ENCODE measurements at places on chromosomes 1 and 21.

- no peak for DNase-seq
Measured at GRCh38 chr1:174215766-174216165, 56.4 kb downstream of the RABGAP1L start.

DNA sequence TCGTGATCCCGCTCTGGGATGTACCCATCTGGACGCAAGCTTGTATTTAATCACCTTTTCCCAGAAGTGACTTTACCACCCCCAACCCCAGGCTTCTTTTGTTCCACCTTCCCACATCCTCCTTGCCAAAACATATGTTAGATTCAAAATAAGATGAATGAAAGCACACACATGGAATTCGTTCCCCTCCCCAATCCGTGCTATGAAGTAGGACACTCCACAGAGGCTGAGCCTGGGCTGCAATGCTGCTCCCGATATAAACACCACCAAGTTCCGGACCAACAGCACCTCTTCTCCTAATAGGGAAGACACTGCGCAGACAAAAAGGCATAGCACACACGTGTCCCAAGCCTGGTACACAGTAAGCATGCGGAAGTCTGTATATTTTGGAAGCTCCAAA, 86.1 kb downstream of the CLSTN1 start:
- DNase-seq, result no peak

- DNase-seq, result no peak
Measured at GRCh38 chr1:51274676-51275075, 38.6 kb downstream of the RNF11 start.

DNA sequence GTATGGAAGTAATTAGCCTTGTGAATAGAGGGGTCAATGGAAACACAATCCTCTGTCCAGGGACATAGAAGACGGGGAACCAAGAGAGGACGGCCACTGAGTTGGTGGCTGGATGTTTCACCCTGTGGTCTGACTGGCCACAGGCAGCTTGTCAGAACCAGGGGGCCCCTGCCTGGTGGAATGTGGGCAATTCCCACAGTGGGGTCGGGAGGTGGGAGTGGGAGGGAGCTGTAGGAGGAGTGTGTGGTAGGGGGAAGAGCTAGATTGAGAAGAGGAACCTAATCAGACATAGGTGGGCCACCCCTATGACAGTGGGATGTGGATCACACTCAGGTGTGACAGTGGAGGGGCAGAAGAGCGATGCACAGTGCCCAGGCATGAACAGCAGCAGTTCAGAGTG, 31.3 kb downstream of the TRIM62 start:
- DNase-seq, result no peak

DNA sequence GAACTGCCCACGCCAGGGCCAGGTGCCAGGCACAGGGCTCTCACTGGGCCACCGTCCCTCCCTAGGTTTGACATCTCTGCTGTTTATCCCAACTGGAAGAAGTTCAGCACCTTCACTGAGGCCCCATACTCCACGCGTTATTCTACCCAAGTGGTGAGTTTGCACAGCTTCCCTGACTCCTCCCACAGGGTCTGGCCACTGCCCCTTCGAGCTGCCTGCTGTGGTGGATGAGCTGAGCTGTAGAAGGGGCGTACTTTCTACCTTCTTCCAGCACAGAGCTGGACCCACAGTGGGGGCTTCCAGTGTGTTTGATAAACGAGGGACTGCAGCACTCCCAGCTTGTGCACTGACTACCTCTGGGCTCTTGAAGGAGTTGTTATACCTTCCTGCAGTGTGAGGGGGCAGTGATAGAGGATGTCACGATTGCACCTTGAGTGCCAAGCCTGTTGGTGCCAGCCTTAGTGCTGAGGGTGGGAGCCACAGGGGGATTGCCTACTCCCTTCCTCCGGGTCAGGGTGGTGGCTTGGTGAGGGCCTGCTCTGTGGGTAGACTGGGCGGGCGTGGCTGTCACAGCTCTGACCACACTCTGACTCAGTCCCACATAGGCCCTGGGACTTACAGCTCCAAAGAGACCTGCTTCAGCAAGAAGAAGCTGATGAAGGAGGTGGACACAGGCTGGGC, 5.9 kb upstream of the TTC22 start:
- DNase-seq, result no peak

DNA sequence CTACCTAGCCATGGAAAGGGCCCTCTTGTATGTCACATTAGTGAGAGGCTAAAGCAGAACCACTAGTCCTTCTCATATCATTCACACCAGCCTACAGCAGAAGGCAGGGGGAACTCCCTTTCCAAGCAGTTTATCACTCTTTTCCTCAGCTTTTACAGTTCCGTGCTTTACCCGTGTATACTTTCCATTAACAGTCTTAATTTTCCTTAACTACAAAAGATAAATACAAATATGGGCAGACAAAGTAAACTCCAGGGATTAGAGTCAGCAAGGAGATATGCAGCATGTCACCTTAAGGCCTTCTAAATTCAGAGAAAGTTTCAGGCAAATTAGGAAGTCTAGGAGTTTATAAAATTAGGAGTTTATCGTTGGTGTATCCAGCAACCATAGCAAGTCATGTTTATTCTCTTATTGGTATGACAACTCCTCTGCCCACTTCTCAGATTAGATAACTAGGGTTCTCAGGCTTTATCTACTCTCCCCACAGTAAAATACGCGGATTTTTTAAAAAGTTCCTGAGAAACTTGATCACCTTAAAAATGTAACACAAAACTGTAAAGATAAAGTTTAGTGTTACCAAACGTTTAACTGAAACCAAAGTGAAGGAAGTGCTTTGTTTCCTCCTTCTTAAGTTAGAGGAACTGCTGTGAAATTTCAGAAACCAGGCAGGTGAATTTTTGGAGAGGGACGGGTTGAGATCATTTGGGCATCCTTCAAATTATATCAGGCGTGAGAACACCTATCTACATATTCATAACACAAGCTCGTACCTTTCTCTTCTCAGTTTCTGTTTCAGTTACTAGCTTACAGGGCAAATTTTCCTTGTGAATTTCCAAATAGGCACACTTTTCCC, 42.7 kb upstream of the SLC19A2 start:
- no peak for DNase-seq

DNA sequence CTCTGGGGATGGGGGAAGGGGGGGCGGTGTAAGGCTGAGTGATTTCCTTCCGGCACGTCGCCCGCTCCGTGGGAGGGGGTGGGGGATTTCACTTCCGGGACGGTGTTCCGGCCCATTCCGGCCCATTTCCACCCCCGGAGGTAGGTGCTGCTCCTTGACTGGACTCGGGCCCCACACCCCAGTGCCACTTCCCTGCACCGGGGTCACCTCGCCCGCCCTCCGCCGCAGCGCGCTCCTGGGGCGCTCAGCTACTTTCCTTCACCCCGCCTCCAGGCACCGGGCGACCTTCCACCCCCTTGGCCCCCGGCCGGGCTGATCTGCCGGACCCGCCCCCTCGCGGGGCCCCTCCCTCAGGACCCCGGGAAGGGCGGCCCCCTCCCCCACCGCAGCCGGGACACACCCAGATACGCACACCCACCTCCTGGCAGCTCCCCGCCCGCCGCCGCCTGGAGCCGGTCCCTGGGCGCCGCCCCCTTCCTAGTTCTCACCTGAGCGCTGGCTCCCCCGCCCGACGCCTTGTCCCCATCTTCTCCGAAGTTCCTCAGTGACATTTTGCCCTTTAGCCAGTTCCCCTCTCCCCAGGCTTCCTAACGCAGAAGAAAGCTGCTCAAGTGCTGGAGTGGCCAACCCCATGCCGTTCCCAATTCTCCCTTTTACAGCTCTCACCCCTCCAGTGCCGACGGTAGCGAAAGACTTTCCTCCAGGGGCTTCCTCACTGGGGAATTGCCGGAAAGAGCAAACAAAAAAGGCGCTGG, at the start of gene ZBTB37:
Gene ZBTB37, plus strand, starts transcription at position 115 of the 755 bp plus-strand sequence. CDS start 1,846 bp downstream, outside the sequence.
- DNase-seq, result peak; percentile 94

GRCh38 chr1:25026730-25027450, 96.8 kb upstream of the RUNX3 start:
- no peak for DNase-seq

GRCh38 chr1:21020151-21020550, 156.5 kb downstream of the EIF4G3 start:
- DNase-seq, result no peak

DNA sequence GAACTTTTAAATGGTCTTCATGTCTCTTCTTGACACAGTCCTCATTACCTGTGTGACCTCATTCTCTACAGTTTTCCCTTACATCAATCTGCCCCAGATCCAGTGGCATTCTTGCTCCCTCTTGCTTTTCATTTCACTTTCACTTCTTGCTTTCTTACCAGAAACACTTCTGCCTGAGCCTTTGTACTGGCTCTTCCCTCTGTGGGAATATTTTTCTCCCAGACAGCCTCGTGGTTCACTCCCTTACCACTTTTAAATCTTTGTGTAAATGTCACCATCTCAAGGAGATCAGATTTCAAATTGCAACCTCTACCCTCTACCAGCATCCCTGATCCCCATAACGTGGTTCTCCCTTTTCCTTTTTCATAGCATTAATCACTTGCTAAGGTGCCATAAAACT, 73.2 kb downstream of the DISC1 start:
- DNase-seq, result no peak

DNA sequence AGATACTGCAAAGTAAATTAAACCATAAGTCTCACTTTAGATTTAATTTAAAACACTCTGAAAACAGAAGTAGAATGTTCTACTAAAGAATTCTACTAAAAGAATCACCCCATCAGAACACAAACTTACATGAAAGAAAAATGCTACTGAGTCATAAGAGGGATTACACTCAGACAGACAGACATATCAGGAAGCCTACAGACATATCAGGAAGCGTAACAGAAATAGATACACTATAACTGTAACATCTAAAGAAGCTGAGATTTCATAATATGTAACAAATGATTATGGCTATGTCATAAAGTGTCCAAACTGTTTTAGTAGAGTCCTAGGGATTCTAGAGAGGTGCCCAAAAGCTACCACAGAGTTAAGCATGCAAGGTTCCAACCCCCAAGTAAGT, 23.9 kb downstream of the FOXJ3 start:
- DNase-seq, result no peak

- DNase-seq, result no peak
Measured at GRCh38 chr1:80018348-80018747, 1011.8 kb upstream of the ADGRL4 start.

- no peak for DNase-seq
Measured at GRCh38 chr1:35454616-35455015, 102.6 kb downstream of the KIAA0319L start.

DNA sequence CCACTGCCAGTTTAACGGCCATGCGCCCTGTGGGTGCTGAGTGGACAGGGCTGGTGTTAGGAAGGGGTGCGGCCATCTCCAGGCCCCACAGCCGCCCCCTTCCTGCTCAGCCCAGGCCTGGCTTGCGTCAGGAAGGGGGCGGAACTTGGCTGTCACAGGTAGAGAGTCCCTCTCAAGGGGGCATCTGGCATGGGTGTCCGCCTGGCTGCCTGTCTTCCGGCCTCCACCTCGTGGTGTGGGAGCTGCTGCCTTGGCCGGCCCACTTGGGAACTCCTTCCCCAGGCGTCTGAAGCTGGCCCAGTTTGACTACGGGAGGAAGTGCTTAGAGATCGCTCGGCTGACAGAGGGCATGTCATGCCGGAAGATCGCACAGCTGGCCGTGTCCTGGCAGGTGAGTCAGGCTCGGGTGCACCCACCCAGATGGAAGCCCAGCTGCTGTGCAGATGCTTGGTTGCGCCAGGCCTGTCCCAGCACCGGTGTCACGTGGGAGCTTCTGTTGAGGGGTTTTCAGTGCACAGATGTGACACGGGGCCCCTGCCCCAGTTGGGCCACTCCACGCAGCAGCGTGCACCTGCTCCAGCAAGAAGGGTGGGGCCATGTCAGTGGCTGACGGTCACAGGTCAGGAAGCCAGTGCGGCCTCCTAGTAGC, 9.1 kb upstream of the ATAD3B start:
- peak; percentile 91 for DNase-seq

- peak; percentile 10 for DNase-seq
Measured at GRCh38 chr1:167095368-167095767, 1.5 kb downstream of the STYXL2 start.

DNA sequence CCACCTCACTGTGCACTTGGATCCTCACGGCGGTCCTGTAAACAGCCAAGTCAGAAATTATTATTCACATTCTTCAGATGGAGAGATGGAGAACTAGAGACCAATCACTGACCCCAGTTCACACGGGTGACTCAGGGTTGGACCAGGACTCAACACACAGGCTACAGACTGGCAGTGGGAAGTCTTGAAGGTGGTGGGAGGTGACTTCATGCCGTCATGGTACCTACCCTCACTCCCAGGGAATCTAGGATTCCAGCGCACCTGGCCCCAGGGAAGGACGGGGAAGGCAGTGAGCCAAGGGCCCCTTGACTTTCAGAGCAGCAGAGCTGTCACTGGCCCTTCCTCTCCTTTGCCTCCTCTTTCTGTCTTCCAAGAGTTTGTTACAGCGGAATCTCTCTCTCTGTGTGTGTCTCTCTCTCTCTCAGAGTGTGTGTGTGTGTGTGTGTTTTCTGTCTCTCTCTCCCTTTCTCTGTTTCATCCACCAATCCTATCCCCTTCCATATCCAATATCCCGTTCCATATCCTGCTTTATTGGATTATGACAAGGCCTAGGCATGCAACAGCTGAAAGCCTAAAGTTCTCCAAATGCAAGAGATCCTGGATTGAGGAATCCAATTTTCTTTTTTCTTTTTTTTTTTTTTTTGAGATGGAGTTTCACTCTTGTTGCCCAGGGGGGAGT, 11.7 kb downstream of the OPTC start:
- DNase-seq, result no peak

DNA sequence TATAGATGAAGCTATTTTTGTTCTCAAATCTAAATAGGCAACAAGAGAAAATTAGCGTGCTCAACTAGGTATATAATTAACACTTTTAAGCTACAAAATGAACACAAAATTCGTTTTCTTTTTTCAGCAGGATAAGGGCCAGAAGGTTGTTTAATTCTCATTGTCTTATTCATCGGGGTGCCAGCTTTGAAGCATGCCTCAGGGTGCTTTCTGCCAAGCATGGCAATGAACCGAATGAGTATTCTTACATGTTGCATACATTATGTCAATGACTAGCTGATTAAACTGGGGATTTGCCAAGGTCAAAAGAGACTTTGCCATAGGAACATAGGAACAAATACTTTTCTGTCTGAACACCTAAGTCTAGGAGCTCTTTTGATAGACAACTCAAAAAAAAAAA, 102.0 kb upstream of the MAP1LC3C start:
- DNase-seq, result no peak

- no peak for DNase-seq
Measured at GRCh38 chr1:12464598-12465056, 153.4 kb downstream of the DHRS3 start.

DNA sequence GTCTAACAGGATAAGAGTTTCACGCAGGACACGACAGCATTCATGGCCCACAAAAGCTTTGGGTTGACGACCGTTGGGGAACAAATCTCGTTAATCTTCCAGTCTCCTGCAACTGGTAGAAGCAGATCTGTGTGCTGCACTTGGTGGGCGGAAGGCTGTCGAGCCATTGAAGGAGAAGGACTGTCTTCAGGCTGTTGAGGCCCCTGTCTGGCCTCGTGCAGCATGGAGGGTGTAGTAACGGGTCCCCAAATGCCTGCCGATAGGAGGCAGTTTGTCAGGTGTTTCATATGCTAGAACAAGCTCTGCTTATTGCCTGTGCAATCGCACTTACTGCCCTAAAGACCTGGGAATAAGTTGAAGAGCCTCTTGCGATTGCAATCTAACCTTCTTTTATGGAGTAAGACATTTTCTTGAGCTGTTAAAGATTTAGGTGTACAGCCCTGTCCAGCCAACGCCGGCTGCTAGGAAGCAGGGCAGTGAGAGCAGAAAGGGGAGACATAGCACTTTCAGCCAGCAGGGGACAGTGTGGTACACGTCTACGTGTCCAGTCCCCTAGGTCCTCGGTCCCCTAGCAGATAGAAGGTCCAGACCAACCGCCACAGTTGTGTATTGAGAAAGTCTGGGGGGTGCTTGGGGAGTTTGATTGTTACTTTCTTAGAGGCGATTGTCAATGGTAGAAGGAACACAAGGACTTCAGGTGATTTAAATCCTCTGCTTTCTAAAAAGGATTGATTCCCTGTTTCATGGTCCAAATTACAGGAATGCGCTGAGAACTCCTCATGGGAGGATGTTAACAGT, 102.3 kb upstream of the TMPRSS2 start:
- no peak for DNase-seq

Data from NCI-H2171 (cell line).